ENCODE measurements at places on chromosomes 16 and 17.

DNA sequence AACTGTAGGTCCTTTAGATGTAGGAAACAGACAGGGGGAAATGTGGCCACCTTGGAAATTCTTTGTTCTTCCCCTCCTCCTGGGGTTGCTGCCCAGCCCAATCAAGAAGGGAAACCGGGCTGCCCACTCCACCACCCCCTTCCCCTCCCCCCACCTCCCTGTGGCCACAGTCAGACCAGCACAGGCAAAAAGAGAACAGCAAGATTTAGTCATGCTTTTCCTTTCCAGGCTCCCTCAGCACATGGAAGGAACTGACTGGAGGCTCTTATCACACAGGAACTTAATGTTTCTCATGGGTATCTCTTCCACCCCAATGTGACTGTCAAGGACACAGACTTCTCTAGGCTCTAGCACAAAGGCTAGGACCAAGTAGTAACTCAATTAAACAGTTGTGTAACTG lies 3.0 kb upstream of the CCL1 start:
- no peak for DNase-seq

DNA sequence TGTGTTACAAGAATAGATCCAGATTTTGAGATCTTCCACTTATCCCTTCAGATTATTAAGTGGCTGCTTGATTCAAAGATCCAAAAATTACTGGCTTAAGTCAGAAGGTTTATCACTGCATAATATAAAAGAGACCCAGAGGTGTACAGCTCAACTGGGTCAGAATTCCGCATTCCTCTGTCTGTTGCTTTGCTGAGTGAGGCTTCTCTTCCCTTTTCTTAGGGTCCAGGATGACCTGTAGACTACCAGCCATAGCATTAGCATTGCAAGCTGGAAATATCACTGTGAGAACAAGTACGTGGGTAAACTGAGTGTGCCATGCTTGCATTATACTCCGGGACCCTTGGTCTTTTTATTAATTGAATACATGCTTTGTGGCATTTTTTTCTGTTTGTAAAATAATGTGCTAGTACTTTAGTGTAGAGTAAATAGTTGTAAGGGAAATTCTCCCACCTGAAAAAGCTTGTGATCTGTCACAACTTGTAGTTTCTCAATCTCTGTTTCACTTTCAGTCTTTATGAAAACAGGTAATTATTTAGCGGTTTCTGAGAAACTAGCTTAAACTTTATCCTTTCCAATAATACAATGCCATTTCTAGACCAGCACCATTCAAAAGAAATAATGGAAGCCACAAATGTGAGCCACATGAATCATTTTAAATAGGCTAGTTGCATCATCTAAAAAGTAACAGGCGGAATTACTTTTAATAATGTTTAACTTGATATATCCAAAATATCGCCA lies 61.6 kb downstream of the TNRC6C start:
- DNase-seq = no peak

- no peak for DNase-seq
Observed at GRCh38 chr17:43016216-43016615, 6.0 kb downstream of the VAT1 start.

GRCh38 chr16:6643080-6643686 lies 689.5 kb upstream of the RBFOX1 start:
- peak; percentile 13 for DNase-seq

- DNase-seq = no peak
Observed at GRCh38 chr16:14539631-14540030, 90.4 kb downstream of the PARN start.

GRCh38 chr17:37066322-37067255 lies 117.8 kb downstream of the AATF start:
- no peak for DNase-seq

GRCh38 chr17:51725185-51725584 lies 433.3 kb downstream of the CA10 start:
- DNase-seq = no peak

- DNase-seq = no peak
Observed at GRCh38 chr16:4805231-4805630, 2.8 kb upstream of the ROGDI start.

DNA sequence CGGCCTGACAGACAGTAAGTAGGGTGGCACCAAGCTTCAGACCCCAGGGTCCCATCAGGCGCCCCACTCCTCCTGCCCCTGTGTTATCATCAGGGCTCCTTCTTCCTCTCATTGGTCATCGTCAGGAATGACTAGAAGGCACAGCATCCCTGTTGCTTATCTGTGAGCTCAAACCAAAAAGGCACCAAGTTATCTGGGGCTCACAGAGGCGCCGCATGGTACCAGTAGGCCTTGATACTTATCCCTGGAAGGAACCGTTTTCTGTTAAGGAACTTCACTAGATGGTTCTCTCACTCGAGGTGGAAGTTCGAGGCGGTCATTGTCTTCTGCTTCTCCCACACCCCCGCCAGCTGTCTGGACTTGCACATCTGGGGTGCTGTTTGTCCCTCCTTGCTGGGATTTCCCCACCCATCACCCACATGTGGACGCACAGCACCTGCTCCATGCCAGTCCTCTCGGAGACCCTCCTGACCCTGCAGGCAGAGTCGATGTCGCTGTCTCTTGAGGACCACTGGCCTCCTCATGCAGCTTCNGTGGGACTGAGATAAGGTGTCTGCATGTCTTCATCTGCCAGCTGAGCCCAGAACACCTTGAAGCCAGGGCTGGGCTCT lies 52.1 kb downstream of the METRNL start:
- no peak for DNase-seq

GRCh38 chr16:582614-583331 lies 7.1 kb upstream of the RAB40C start:
- no peak for DNase-seq

- DNase-seq = no peak
Observed at GRCh38 chr17:65885541-65886312, 306.2 kb downstream of the CEP112 start.

- peak; percentile 16 for DNase-seq
Observed at GRCh38 chr16:83623892-83624291, 183.9 kb upstream of the HSBP1 start.

DNA sequence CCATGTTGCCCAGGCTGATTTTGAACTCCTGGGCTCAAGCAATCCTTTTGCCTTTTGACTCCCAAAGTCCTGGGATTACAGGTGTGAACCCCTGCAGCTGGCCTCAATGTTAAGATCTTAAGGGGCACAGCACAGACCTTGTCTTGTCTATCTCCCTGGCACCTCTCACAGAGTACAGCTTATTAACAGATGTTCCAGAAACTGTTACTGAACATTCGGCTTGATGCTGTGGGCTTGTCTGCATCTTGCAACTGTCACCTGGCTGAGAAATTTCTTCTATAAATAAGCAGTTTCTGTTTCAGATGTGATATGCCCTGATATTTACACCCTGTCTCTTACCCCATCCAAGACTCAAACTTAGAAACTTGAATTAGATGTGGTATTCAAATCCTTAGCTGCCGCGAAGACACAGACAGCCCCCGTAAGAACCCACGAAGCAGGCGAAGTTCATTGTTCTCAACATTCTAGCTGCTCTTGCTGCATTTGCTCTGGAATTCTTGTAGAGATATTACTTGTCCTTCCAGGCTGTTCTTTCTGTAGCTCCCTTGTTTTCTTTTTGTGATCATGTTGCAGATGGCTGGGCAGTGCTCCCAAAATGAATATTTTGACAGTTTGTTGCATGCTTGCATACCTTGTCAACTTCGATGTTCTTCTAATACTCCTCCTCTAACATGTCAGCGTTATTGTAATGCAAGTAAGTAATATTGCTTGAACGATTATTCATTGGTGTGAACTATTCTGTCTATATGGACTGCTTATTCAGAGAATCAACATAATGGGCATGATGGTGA lies at the start of gene TNFRSF17:
Gene TNFRSF17, plus strand, starts transcription at position 450 of the 791 bp plus-strand sequence. Its CDS starts 115 bp downstream, at position 565.
- no peak for DNase-seq

DNA sequence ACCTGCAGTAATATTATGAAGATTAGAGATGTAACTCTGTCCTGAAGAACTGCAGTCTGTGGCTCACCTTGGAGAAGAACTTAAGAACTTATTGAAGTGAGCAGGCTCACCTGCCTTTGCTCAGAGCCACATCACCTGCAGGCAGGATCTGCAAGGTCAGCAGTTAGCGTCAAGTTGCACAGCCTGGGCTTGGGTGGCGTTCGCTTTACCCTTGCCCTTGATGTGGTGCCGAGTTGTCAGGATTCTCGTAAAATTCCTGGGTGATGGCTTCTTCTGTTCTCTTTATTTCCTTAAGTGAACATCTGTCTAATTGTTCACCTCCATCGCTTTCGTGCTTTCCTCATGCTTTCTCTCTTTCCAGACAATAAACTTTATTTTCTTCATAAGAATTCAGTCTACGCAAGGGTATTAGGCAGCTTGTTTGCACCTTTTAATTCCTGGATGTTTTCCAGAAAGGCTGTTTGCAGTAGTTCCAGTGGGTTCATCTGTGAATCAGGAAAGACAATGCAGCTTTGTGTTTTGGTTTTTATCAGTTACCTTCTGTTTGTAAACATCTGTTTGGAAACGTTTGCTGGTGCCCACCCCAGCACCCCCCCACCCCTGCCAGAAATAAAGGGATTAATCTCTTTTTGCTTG lies 254.3 kb downstream of the WWOX start:
- DNase-seq = peak; percentile 51

- no peak for DNase-seq
Observed at GRCh38 chr16:12020009-12020408, 43.5 kb downstream of the SNX29 start.

DNA sequence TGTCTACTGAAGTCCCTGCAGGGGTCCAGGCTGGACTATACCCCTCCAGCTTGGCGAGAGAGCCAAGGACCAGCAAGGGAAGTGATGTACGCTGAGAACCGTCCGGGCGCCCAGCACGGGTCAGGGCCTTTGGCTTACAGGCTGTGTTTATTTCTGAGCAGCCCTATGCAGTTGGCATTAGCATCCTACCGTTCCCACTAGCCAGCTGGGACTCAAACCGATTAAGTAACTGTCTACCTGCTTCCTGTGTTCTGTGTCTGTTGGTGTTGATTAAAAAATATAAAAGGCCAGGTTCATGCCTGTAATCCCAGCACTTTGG lies 73.8 kb downstream of the CMIP start:
- no peak for DNase-seq

DNA sequence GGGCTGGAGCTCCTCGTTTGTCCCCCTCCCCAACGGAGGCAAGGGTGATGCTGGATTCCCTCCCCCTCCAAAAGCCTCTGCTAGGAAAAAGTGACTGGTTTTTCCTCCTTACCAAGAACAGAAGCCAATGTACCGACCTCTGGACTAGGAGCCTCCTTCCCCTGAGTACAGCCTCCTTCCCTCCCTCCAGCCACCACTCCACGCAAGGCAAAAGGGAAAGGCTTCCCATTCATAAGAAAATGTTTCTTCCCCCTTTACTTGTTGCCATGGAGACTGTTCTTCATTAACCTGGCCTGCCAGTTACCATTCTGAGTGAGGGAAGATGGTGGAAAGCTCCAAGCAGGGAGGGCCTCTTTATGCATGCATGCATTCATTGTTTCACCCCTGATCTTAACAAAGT lies 4.3 kb upstream of the PIMREG start:
- no peak for DNase-seq

- no peak for DNase-seq
Observed at GRCh38 chr17:73990290-73990689, 213.2 kb upstream of the RPL38 start.

DNA sequence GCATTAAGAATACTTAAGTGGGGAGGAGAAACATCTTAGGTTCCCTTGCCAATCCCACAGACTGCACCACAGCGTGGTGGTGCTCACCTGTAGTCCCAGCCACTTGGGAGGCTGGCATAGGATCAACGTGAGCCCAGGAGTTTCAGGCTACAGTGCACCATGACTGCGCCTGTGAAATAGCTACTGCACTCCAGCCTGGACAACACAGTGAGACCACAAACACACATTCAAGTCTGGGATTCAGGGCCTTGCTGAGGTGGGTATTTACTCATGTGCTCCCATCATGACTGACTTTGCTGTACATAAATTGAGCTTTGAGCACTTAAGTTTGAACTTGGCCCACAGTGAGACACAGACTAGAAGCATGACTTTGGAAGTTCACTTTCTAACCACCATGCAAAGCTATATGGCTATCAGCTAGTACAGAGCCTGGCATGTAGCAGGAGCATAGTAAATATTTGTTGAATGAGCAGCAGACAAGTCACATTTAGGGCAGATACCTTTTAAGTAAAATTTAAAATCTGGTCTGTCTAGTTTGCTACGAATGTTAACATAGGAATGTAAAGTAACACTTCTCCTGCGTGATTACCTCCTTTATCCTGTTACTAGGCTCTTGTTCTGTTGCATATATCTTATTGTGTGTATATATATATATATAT lies 33.5 kb downstream of the CEP95 start:
- DNase-seq = no peak

- DNase-seq = no peak
Observed at GRCh38 chr16:66846266-66846665, 2.1 kb downstream of the CA7 start.

DNA sequence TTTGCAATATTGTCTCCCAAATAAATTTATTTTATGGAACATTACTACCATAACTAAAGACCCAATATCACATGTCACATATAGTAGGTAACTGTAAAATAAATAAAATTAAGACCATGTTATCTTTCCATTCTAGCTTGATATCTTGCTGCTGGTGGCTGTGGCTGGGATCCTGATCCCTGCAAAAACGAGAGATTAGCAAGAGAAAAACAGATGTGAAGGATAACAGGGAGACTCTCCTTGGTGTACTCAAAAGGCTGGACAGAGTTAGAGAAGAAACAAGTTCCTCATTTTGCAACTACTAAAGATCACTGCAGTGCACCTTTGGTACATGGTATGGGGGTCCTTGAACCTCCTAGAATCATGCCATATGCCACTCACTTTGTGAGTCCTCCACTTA lies 49.7 kb downstream of the ARHGAP27 start:
- no peak for DNase-seq

GRCh38 chr16:73781297-73781696 lies 515.3 kb upstream of the PSMD7 start:
- no peak for DNase-seq

DNA sequence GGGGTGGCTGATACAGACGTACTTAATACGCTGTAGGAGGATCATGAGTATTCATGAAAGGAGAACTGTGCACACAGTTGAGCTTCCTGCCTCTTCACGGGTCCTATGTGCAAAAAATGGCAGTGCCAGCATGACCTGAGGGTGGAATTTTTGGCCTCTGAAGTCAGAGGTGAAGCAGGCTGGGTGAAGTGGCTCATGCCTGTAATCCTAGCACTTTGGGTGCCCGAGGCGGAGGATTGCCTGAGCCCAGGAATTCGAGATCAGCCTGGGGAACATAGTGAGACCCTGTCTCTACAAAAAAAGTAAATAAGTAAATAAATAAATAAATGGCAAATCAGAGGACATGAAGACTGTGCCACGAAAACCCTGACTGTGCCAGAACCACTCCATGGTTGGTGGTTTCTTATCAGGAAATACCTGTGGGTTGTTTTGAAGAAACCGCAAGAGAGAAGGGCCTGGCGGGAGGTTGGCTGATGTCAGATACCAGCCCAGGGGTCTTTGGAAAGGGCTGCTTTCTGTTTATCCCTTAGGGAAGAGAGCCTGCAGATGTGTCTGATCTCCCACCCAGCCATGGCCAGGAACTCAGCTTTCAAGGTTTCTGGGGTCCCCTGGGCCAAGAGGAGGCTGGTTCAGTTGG lies 3.4 kb downstream of the ASPSCR1 start:
- DNase-seq = no peak

GRCh38 chr17:77877036-77877435 lies 81.5 kb upstream of the TNRC6C start:
- DNase-seq = no peak

- peak; percentile 58 for DNase-seq
Observed at GRCh38 chr17:39634384-39634871, 2.5 kb upstream of the STARD3 start.

GRCh38 chr16:81647527-81647926 lies 131.6 kb upstream of the PLCG2 start:
- DNase-seq = no peak

Measured in NCI-H510A treated with DMSO at 0.1 percent for 48 hours (cell line).